Naive thymus-derived CD8-positive, alpha-beta T cell (primary cell): ENCODE measurements at places on chromosomes 13 and 19. TPM values are rescaled to one million over a fixed set of nuclear protein-coding genes. Genes with fewer than 3 reads are reported as not detected.

GRCh38 chr19:18698321-18699167 is 15.1 kb downstream of the CRTC1 start:
- DNase-seq: no peak

DNA sequence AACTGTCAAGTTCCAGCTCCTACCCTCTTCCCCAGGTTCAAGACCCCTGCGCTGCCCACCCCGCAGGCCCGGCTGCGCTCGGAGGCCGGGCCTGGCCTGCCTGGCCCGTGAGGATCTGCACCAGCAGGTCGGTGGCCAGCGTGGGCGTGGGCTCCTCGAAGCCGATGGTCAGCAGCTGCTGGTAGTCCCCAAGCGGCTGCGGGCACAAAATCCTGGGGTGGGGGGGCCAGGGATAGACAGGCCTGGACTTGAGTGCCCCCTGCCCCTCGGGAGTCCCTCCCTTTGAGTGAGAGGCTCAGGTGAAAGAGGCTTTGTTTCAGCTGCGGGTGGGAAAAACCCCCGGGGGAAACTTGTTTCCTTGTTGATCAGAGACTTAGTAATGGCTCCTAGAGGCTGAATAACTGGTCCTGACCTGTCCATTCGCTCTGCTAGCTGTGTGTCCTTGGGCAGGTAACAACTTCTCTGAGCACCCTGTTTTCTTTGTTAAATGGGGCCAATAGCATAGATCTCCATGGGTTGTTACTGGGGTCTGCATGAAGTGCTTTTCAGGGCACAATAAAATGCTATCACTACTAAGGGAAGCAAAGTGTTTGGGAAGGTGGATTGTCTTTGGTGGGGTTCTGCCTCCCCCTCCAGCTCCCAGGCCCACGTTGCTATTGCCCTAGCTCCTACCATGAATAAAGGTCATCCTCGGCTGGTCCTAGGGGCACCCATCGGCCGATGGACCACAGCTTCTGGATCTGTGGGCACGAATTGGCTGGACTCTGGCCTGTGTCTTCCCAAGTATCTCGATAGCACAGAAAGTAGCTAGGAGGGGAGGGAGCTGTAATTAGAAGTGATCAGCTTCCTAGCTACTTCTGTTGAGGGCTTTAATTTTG is 3.5 kb downstream of the C19orf67 start:
- peak; percentile 44 for DNase-seq

GRCh38 chr13:42876887-42877545 is 95.6 kb downstream of the FAM216B start:
- no peak for DNase-seq

DNA sequence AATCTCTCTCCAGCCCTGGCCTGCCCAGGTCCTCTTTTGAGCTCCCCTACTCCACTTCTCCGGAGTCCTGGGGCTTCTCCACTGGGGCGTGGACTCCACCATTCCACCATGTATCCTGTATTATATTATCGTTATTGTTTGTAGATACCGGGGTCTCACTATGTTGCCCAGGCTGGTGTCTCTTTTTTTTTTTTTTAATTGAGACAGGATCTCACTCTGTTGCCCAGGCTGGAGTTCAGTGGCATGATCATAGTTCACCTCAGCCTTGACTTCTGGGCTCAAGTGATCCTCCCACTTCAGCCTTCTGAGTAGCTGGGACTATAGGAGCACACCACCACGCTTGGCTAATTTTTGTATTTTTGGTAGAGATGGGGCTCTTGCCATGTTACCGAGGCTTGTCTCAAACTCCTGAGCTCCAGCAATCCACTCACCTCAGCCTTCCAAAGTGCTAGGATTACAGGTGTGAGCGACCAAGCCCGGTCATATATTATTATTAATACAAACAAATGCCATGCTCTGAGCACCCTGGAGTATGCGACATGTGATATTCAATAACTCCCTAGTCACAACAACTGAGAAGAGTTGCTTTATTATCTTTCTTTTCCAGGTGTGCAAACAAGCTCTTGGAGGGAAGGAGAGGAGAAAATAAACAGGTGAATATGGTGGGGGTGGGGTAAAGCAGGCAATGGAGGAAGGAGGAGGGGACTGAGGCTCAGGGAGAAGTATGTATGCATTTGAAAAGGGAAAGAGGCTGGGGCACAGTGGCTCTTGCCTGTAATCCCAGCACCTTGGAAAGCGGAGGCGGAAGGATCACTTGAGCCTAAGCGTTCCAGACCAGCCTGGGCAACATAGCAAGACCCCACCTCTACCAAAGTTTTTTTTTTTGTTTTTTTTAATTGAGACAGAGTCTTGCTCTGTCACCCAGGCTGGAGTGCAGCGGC is 2.8 kb upstream of the CERS4 start:
- DNase-seq: no peak

DNA sequence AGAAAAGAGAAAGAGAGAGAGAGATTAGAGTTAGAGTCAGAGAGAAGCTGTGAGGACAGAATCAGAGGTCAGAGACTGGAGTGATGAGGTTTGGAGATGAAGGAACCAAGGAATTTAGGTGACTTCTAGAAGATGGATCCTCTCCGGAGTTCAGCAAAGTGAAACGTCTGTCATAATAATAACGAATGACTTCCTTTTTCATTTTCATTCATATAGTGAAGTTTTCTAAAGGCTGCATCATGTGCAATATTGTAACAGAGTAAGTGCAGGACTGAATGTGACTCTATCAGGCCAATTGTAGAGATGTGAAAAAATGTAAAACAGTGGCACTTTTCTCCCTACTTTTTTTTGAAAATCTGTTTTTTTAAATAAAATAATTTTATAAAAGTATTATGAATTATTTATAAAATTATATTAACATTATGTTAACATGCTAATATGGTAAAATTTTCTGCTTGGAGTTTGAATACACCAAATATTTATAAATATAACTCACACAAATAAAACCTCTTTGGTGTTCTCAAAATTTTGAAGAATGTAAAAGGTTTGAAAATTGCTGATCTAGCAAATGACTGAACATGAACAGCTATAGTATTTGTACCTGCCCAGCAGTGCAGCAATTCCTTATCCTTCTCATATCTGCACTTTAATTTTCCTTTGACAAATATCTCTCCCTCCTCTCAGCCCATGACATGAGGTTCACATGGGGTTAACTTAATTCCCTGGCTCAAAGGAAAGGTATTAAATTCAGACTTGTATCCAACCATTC is 4.2 kb upstream of the TNFSF11 start:
- DNase-seq: no peak

- no peak for DNase-seq
These were observed 15.7 kb downstream of the TMEM143 start for GRCh38 chr19:48348045-48348444.

The GAPDHS gene
- not detected for total RNA-seq

The CABP5 gene
- total RNA-seq: not detected
